ENCODE measurements at places on chromosomes 2 and 18.

- no peak for DNase-seq
Observed at GRCh38 chr2:189555232-189555631, 25.4 kb downstream of the SLC40A1 start.

DNA sequence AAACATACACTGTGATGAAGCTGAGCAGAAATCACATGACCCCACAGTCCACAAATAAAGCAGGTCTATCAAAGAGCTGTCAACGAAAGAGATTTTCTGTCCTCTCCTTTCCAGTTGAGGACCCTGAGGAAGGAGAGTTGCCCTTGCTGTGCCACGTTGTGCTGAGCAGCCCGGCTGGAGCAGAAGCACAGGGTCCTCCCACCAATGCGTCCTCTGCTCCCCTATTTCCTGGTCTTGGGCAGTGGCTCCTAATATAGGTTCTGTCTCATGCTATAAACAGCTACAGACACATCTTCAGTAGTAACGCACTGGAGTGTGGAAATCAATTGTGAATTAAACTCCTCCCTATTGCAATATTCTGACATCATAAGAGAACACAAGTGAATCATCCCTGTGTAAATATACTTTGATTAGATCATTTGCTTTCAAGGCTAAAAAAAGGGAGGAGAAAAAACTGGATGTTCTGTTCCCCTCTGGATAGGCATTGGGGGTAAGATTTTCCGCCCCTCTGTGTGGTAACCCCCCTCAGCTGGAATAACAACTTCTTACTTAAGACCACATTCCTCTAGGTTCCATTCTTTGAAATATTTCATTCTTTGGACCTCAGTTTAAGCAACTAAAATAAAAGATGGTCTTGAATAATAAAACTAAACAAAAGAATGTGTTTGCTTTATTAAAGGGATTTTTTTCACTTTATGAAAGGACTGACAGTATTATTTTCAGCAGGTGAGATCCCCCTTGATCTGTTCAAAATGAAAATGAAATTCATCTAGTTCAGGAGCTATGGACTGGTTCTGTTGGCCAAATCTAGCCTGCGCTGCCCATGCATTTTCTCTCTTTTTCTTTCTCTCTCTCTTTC, 8.3 kb upstream of the RHOB start:
- DNase-seq, result no peak

- DNase-seq, result peak; percentile 52
Observed at GRCh38 chr2:54630858-54631497, 92.5 kb upstream of the EML6 start.

GRCh38 chr18:64929036-64929435, 780.1 kb upstream of the LINC00305 start:
- no peak for DNase-seq

DNA sequence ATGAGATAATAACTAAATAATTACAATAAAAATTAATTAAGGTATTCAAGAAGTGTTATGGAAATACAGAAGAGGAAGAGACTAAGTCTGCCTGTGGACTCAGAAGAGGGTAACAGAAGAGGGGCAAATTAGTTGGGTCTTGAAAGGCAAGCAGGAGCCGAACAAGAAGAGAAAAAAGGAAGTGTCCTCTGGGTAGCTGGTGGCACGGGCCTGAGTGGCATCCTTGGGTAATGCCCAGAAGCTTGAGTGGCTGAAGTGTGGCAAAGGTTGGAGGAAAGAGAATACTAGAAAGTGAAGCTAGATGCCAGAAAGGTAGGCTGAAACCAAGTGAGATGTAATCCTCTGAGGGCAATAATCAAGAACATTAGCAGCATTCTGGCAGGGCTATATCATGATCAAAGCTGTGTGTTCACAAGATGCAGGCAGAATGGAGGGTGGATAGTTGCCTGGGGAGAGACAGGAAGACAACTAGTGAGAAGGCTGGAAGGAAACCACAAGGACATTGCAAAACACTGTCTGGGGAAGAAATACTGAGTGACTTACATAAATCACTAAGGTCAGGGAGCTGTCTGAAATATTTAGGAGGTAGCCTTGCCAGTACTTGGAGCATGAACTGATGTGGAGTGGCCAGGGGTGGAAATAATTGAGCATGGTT, 16.2 kb downstream of the DOCK10 start:
- no peak for DNase-seq

- DNase-seq, result no peak
Observed at GRCh38 chr2:52611759-52612158, 1155.8 kb upstream of the CHAC2 start.

- no peak for DNase-seq
Observed at GRCh38 chr2:98912221-98912851, 23.7 kb downstream of the CRACDL start.

GRCh38 chr2:23485841-23486683, 101.1 kb downstream of the KLHL29 start:
- DNase-seq, result no peak

DNA sequence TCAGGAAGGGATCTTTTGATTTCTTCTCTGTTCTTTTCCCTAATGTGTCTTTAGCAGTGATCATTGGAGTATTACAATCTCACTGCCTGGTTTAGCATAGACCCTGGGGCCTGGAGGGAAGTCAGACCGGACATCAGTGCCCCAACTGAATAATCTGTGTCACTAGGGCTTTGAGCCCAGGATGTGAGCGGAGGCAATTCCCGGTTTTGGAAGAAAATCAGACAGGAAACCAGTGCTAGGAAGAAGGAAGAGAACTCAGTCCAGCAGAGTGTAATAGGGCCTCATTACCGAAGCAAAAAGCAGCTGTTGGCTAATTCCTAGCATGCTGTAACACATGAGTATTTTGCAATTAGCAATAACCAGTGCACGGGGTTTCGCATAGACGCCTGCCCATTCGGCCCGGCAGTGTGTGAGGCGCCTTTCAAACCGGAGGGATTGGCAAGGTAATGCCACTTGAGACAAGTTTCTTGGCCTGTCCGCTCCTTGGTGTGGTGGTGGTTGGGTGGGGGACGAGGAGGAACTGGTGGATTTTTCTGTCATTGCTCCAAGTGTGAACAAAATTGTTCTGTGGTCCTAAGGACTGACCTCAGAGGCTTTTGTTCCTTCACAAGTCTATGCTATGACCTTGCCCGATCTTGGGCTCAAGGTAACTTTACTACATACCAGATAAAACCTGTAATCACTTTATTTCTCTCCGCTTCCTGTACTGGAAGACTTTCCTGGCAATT, 2.8 kb downstream of the FOSL2 start:
- peak; percentile 73 for DNase-seq

DNA sequence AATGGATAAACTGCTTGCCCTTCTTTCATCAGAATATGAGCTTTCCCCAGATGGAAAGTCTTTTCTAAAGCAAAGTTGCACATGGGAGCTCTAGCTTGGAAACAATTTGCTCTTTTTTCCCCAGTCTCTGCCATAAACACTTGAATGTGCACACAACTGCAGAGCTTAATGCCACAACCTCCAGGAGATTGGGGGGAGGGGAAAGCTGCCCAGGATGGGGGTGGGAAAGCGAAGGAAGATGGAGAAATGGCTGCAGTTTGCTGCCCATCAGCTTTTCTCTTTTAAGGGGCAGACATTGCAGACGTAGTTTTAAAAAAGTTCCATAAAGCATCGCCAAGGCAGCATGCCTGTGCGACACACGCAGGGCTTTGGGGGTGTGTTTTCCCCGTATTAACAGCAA, 1.5 kb downstream of the ACKR3 start:
- no peak for DNase-seq

DNA sequence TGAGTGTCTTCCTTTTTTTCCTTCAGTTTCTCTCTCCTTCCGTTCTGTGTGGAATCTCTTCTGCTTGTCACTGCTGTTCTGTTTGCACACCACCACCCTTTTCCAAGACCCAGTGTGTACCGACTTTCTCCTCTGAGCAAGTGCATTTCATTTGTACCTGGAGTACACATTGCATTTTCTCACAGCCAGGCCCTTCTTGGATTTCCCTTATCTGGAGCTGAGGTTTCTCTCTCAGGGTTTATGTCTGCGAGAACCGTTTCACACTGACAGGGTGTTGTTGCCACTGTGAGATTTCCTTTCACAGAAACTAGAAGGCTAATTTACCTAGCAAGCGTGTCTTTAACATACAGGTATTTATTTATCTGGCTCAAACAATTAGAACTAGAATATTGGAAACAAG, 26.2 kb downstream of the NCOA1 start:
- no peak for DNase-seq

DNA sequence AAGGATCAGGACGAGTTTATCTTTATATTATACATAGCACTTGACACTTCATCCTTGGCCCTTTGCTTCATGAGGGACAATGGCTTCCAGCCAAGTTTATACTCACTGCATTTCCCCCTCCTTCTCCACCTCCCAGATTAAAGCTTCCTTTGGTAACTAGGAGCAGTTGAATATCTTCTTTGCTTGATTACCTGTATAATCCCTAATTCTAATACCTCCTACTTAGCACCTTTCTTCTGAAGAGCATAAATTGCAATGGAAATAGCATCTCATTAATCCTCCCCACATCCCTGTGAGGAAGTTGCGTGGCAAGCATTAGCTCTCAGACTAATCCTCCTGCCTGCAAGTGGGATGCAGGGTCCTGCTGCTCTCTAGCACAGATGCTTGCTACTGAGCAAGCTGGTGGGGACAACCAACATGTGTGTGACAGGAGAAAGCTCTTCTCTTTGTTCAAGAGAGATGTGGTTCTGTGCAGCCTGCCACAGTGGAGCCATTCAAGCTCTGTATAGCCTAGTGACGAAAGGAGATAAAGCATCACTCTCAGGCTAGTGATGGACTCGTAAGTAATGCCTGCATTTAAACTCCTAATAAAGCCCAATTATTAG, 19.1 kb downstream of the KLHL14 start:
- no peak for DNase-seq
